ENCODE measurements at places on chromosomes 2 and 18.
A peak's percentile ranks its signal among the peaks of the same experiment; 100 is the strongest.

DNA sequence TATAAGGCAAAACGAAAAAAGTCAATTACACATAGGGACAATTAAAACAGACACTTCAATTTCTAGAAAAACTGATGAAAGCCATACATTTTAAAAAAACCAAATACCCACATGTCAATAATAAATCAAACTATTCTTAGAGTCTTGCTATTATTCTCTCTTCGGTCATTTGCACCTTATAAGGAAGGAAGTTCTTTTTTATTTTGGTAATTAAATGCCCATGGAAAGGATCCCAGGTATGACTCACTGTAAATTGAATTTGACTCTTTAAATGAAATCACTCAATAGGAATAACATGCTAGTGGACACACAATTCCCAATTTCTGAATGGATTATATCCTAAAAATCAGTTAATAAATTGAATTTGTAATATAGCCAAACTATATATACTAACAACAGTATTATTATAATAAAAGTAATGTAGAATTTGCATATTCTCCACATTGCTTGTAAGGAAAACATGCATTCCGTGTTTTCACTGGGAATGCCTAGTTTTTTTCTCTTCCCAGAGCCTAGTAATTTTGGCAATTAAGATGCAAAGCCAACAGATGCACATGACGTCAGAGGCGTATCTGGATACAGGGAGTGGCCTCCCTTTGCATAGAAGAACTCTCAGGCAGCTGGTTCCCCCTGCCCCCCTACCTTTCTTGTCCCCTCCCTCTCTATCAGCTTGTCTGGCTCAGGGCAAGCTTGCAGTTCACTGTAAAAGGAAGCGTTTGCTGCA lies 153.5 kb upstream of the PGAP1 start:
- H3K27me3 ChIP-seq, result no peaks in the 10 kb centered on the region
- peaks cover 26% of the 10 kb centered on the region for H3K4me1 ChIP-seq
- no peak overlapping the region for H3K4me3 ChIP-seq
- peak overlapping the region; percentile 4 for H3K27ac ChIP-seq
- no peaks in the 10 kb centered on the region for H3K36me3 ChIP-seq

DNA sequence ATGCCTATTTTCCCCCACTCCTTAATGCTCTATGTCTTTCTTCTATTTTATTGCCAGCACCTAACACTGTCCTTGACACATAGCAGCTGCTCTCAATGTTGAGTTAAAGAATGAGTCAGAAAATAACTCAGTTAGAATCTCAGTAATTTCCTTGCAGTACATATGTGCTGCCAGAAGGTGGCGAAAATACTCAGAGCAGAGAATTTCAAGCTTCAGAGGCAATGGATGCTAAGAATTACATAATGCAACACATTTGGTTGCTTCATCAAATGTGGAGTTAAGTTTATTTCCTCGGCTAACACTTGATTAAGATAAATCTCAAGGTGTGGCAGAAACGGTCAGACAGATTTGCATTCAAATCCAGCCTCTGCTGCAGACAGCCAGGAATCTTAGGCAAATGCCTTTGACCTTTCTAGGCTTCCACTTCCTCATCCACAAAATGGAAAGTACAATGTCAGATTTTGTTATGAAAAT lies 105.6 kb downstream of the VSNL1 start:
- H3K27me3 ChIP-seq, result no peaks in the 10 kb centered on the region
- H3K4me3 ChIP-seq, result no peak overlapping the region
- no peaks in the 10 kb centered on the region for H3K36me3 ChIP-seq
- peaks cover 19% of the 10 kb centered on the region for H3K4me1 ChIP-seq
- H3K27ac ChIP-seq, result no peak overlapping the region
- DNase-seq, result peak; percentile 81

- H3K4me1 ChIP-seq, result peaks cover 46% of the 10 kb centered on the region
- H3K27me3 ChIP-seq, result no peaks in the 10 kb centered on the region
- peak overlapping the region; percentile 68 for H3K27ac ChIP-seq
- H3K4me3 ChIP-seq, result no peak overlapping the region
- DNase-seq, result no peak
Observed at GRCh38 chr2:105796791-105797190, 52.1 kb downstream of the NCK2 start.

DNA sequence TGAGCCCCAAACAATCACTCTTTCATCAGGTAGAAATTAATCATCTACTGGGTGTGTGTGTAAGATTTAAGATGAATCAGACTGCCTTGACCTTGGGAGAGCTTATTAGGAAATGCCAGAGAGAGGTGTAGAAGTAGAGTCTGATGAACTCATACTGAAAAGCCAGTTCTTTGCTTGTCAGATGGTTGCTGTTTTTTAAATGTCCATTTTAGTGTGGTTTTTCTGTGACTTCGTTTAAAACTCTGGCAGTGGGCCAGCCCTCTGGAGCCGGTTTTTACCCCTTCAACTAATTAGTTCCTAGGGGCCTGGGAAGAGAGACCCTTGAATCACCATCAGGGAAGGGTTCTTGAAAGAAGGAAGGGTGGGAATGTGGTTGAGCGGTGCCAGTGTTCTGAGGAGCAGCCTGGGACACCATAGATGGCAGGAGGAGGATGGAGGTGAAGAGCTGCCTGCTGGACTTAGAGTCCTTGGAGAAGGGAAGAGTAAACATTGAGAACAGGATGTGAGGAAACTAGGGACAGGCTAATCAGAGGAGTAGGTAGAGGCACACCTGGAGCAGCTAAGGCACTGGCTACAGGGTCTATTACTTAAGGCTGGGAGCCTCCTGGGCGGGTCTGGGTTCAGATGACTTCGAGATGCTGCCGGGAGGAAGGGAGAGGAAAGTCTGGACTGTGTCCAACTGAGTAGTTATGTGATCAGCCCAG lies 66.1 kb downstream of the LRRFIP1 start:
- H3K27ac ChIP-seq, result no peak overlapping the region
- no peaks in the 10 kb centered on the region for H3K27me3 ChIP-seq
- H3K36me3 ChIP-seq, result no peaks in the 10 kb centered on the region
- H3K4me3 ChIP-seq, result peak overlapping the region; percentile 91

DNA sequence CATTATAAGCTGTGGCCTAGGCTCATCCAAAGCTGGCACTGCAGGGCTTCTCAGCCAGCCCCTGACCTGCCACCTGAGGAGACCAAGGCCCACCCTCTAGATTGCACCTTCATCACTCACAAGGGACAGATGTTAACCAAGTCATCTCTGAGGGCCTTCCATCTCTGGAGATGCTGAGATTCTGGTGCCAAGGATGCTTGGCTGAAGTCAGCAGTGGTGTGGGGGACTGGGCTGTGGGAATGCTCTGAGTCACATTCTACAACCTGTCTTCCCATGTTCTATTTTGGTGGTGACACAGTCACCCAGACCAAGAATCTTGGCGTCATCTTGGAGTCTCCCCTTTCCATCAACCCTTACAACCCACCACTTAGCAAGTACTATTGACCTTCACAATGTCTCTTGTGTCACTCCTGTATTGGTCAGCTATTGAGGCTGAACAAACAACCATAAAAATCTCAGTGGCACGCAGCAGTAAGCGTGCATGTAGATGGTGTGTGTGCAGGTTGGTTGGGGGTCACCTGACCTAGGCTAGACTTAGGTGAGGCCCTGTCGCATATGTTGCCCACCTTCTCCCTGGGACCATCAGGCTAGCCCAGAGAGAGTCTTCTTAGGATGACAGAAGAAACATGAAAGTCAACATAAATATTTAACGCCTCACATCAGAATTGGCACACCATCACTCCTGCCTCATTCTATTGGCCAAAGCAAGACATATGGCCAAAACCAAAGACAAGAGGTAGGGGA lies 135.0 kb downstream of the SMAD7 start:
- H3K4me3 ChIP-seq, result no peak overlapping the region
- no peaks in the 10 kb centered on the region for H3K36me3 ChIP-seq
- DNase-seq, result peak; percentile 4
- H3K27me3 ChIP-seq, result no peaks in the 10 kb centered on the region
- H3K27ac ChIP-seq, result no peak overlapping the region
